Stimulated activated CD8-positive, alpha-beta memory T cell treated with anti-CD3 and anti-CD28 coated beads, Interleukin-7, amount 100 ng/mL, for 48 hours (primary cell): ENCODE measurements at places on chromosomes 1 and 21.

DNA sequence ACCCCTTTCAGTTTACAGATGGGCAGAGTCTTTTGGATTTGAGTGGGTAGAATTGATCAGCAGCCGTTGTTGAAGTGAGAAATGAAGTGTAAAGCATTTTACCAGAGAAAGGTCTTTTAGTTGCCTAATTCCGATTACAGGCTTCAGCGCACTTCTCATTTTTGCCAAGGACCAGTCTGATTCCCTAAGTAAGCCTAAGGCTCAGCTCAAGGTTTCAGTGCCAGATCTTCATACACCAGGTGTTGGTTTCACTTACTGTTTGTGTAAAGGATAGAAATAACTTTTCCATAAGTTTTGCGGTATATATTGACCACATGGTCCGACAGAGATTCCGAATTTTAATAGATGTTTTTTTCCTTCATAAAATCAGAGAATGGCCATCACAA lies 83.9 kb upstream of the BMP8A start:
- DNase-seq: no peak

DNA sequence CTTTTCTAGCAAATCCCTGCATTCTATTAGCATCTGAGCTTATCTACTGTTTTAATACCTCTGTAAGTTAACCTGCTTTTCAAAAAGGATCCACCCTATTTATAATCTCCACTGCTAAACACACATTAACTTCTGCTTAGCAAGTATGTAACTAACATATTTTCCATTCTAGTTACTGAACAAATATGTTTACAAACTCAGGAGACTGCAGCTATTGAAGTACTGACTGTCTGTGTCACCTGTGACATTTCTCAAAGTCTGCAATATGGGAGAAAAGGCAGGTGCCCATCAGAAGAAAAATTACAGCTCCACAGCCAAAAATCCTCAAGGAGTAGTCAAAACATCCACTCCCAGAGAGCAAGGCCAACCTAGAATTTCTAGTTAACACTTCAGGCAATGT lies 88.3 kb downstream of the JAK1 start:
- no peak for DNase-seq

DNA sequence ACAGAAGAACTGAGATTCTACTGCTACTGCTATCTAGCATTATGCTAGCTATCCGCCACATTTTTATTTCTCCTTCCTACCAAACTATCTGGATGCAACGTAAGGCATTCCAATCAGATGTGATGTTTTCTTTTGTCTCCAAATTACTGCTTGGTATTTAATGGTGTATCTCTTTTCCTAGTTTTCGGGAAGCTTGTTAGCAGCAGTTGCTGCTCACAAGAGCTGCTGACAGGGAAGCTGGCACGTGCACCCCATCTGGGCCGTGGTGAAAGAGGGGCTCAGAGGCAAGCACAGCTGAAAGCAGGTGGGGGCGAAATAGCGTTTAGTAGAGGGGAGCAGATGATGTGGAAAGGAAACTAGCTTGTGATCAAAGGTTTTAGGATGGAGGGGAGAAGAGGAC lies 57.3 kb downstream of the JAK1 start:
- DNase-seq: no peak

DNA sequence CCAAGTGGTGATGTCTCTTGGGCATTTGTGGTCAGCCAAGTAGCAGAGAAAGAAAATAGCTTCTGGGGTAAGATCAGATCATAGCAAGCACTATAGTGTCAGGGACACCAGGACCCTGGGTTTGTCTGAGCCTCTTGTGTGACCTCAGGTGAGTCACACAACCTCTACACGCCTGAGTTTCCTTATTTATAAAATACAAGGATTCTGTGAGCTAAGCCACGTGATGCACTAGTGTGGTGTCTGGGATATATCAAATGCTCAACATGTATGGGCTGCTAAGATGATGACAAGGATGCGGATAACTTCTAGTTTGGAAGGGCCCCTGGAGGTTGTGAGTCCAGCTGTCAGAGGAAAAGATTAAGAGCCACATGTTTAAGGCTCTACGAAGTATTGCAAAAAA lies 24.5 kb upstream of the ZNF436 start:
- DNase-seq: no peak

DNA sequence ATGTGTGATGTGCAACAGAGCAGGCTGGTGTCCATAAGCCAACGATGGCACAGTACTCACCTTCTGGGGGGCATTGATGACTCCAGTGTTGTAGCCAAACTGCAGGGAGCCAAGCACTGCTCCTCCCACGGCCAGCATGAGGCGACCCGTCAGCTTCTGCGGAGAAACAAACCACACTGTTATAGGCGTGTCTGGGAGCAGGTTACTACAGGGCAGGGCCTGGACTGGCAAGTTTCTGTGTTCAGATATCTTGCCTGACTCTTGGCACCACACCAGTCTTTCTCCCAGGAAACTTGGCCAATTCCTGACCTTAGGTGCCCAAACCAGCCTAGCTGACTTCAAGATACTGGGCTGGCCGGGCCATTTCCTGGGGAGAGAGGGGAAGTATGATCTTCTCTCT lies 15.5 kb downstream of the SLC2A1 start:
- no peak for DNase-seq

DNA sequence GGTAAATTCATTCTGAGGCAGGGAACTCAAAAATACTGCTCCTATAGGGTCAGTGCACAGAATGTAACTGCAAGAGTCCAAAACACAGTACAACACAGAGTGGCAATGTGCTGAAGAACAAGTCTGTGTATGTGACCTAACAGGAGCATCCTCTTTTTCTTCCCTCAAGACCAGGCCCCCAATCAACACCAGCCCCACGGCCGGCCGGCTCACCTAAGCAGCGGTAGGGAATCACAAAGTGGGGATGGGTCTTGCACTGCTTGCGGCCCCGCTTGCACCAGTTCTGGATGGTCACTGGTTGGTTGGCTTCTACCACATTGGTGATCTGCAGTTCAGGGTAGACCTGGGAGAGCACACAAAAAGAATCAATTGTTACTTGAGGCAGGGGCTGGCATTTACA lies 80.8 kb downstream of the APP start:
- no peak for DNase-seq

- DNase-seq: no peak
These were observed 383.7 kb upstream of the CAMK1G start for GRCh38 chr1:209199822-209200221.

DNA sequence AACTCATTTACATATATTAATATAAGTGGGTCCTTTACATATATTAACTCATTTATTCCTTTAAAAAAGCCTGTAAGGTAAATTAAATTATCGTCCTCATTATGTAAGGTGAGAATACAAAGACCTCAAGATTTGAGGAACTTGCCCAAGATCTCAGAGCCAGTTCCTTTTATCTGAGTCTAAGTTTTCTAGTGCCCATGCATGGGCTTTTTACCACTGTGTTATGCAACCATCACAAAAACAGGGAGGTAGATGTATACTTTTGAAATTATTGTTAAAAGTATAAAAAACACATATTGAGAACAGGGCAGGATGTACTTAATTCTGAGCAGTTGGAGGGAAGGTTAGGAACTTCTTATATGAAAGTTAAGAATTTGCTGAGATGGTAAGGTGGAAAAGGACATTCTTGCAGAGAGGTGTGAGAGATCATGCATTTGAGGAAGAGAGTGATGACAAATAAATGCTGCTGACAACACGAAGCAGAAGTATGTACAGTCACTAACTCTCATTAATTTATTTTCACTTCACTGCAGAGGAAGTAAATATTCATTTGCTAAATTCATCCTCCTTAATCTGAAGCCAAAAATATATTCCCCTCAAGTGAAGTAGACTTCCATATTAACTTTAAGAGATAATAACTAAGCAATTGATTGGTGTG lies 28.9 kb upstream of the LYPLAL1 start:
- no peak for DNase-seq

GRCh38 chr1:24502065-24502708 lies 449 bp upstream of the RCAN3 start:
- no peak for DNase-seq

- no peak for DNase-seq
These were observed 1530.9 kb upstream of the B3GALT2 start for GRCh38 chr1:194717334-194717733.

DNA sequence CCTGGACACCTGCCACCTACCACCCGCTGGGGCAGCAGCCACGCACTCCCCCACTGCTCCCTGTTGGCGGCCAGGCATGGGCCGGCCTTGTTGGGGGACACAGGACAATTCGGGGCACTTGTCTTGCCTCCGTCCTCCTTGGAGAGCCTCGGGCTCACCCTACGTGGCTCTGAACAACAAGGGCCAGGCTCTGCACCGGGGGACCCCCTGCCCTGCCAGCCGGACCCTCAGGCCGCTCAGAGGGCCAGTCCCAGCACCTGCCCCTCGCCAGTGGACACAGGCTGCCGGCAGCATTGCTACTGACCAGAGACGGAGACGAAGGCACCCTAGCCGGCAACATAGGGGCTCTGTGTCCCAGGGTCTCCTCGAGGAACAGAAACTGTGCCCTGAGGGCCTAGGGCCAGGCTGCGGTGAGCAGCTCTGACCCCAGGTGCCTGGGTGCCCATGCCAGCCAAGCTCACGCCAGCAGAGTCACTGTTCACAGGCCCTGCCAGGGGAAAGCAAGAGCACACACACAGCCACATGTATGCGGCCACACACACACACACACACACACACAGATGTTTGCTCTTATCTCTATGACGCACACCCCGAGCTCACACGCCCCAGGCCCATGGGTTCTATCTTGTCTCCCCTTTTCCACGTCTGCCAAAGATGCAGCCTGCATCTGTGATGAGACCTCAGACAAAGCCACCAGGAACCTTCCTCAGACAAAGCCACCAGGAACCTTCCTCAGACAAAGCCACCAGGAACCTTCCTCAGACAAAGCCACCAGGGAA lies 45.9 kb downstream of the MORN1 start:
- DNase-seq: no peak

GRCh38 chr1:69913977-69914376 lies 291.4 kb downstream of the LRRC40 start:
- no peak for DNase-seq

- DNase-seq: no peak
These were observed 63.9 kb downstream of the WDR64 start for GRCh38 chr1:241715956-241716355.

DNA sequence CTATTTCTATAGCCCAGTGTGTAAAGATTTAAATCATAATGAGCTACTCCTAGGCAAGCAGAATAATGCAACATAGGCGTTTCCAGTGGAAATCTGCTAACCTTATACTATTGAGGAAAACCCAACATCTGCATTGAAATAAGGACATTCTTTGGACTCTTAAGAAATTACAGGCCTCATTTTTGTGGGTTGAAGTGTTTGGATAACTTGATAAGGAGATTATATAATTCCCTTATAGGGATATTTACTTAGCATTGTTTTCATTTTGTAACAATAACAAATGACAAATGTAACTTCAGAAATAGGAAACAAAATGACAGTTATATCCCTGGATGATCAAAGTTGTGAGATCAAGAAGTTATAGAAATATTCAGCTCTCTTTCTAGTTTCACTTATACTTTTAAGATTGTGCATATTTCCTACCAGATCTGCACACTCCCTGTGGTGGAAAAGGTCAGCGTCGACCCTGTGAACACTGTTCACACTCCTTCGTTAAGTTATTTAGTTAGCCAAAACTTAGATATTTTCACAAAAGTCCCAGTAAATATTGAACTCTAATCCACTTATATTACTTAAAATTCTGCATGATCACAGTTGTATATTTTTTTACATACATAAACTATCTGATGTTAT lies 284.4 kb upstream of the C1orf105 start:
- DNase-seq: no peak

- DNase-seq: no peak
These were observed 58.1 kb upstream of the STUM start for GRCh38 chr1:226490426-226490809.

DNA sequence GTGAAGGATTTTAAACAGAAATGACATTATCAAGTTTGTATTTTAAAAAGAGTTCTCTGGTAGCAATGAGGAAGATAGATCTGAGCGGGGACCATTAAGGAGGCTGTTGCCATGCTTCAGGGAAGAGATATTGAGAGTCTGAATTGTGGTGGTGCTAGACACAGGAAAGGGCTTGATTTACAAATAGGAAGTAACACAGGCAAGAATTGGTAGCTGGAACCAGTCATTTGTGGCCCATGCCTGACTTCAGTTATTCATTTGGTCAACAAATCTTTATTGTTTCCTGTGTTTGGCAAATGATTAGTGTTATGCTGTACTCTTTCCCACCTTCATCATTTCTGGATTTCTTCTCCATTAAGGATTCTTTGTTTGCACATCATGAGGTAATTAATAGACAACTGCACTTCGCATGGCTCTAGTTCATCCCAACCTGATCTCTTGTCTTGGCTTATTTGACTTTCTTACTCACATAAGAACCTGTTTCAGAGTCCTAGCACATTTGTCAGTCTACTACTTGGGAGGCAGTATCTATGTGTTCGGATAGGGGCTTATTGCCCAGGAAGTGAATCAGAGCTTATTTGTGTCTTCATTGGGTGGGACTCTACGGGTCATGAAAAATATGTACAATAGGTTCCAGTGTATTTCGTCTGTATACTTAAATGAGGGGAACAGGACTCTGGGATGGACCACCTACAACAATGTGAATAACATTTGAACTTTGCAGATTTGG lies 32.3 kb downstream of the EEIG2 start:
- no peak for DNase-seq

DNA sequence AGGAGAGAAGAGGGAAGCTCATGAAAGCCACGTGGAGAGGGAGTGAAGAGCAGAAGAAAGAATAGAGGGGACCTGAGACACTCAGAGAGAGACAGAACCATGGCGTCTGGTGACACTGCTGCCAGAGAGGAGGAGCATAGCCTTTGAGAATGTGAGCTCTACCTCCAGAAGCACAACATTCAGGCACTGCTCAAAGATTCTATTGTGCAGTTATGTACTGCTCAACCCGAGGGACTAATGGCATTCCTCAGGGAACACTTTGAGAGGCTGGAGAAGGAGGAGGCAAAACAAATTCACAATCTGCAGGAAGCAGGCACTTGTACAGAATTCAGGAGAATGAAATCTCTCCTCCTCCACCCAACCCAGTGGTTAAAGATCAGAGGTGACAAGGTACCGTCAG lies 45.1 kb downstream of the BTBD8 start:
- no peak for DNase-seq

DNA sequence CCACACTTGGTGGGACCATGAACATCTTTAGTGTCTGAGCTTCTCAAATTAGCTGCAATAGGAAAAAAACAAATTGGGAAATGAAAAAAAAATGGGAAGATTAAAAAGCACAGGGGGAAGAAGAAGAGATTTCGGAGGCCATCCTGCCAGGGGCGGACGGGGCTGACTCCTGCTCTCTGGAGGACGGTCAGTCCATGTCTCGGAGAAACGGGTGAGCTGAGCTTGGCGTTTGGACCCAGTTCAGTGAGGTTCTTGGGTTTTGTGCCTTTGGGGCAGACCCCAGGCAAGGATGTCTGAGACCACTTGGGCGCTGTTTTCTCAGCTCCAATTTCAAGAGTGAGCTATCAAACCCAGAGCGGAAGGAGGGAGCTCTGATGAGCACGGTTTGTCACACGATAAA lies 123.9 kb downstream of the PRDM2 start:
- no peak for DNase-seq

GRCh38 chr21:42105476-42106315 lies 34.6 kb downstream of the UMODL1 start:
- DNase-seq: no peak

DNA sequence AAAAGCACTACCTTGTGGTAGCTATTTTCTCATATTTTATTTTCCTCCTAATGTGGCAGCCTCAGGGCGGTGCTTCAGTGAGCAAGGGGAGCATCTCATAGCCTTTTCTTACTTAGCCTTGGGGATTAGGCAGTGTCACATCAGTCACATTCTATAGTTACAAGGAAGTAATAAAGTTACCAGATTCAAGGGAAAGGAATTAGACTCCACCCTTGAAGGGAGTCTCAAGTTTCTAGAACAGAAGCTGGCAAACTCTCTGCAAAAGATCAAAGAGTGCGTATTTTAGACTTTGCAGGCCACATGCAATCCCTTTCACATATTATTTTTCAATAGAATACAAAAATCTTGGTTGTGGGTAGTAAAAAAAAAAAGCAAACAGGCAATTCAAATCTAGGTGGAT lies 350.4 kb downstream of the AMY1C start:
- no peak for DNase-seq
